ENCODE measurements at places on chromosomes 1 and 21.
A peak's percentile ranks its signal among the peaks of the same experiment; 100 is the strongest.

DNA sequence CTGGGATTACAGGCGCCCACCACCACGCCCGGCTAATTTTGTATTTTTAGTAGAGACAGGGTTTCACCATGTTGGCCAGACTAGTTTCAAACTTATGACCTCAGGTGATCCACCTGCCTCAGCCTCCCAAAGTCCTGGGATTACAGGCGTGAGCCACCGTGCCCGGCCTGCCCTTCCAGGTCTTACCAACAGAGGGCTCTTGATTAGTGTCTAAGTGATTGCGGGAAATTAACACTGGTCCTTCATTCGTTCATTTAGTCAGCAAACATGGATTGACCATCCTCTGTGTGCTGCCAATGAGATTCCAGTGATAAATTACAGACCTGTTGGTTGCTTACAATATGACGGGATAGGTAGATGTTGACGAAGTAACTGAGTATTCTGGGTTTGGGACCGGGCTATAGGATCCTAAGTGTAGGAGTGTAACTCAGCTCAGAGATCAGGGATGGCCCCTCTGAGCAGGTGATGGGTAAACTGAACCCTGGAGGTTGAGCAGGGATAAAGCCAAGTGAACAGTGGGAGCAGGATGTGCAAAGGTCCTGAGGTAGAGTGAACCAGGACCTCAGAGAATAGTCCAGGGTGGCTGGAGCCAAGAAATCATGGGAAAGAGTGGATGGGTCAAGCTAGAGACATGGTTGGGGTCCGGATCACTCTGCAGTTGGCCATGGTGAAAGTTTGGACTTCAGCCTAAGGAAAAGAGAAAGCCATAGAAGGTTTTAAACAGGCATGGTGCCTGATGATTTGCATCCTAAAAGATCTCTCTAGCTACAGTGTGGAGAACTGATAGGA lies 171.2 kb downstream of the KAZN start:
- no peak for DNase-seq

DNA sequence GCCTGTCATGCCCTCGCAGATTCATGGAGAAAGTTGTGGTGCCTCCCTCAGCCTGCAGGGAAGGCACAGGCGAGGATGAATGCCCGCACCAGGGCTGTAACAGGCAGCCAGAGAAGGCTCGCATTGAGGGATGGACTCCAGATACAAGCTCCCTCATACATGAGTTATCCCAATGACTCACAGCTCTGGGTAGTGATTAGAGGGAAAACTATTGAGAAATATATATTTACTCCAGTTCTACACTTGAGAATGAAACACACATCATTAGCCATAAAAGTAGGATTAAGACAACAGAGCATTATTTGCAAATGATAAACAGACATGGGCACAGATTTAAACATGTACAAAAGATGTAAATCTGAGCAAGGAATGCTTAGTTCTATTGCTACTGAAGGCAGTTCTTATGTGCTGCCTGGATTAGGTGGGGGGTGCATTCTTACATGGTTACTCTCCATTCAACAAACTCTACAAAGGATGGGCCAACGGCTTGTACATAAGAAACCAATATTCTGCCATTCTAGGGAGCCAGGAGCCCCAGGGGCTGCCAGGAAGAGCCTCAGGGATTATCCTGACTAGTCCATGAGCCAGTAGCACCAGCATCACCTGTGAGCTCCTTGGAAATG lies 97.9 kb downstream of the CSMD2 start:
- DNase-seq: no peak

DNA sequence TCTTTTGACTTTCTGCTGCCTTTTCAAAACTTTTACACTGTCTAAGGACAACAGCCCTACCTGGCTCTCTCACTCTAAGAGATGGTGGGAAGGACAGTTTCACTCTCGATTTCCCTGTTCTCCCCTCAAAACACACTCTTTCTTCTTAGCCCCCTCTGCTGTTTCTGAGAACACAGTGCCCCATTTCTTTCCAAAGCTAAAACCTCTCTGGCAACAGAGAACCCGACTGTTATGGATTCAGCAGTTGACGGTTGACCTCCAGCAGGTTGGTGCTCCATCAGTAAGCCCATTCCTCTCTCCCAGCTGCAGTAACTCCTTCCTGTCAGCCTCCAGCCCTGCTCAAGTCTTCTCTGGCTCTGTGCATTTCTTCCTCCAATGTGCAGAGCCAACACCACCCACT lies 88.2 kb upstream of the ABCD3 start:
- DNase-seq: no peak

- no peak for DNase-seq
Measured at GRCh38 chr1:224635356-224635755, 19.2 kb downstream of the CNIH3 start.

DNA sequence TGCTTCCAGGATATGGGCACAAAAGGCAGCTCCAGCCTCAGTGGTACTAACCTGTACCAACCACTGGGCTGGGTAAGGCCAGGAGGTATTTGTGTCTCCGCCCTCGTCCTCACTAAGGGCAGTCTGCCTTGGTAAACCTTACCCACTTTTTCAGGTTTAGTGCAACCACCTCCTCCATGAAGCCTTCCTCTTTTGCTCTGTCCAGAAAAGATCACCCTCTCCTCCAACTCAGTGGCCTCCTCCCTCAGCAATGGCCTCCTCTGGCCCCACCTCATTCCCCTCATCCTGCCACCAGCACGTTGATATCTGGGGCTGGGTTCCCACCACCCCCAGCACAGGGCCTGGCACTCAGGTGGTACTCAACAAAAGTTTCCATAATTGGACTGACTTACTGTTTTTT lies 161.5 kb downstream of the GRIK3 start:
- DNase-seq: no peak

- DNase-seq: no peak
Measured at GRCh38 chr1:214579183-214579582, 23.8 kb upstream of the CENPF start.

- no peak for DNase-seq
Measured at GRCh38 chr1:28526886-28527285, 21.0 kb downstream of the RCC1 start.

DNA sequence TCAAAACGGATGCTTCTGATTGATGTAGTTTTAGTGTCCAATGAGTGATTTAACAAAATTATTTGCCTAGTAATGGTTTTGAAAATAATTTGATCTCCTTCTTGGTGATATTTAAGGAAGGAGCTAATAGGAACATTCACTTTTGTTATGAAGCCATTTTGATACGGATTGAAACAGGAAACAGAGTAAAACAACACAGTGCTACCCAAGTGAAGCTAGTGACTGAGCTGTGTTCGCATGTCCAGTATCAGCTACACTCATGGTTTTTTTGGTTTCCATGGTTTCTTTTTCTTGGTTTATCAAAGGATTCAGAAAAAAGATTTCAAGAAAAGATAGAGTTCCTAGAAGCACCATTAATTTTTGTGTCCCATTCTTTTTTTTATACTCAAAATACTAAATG lies 40.1 kb upstream of the PLEKHO1 start:
- DNase-seq: no peak

- no peak for DNase-seq
Measured at GRCh38 chr21:44628707-44629391, 2.0 kb downstream of the KRTAP10-9 start.

DNA sequence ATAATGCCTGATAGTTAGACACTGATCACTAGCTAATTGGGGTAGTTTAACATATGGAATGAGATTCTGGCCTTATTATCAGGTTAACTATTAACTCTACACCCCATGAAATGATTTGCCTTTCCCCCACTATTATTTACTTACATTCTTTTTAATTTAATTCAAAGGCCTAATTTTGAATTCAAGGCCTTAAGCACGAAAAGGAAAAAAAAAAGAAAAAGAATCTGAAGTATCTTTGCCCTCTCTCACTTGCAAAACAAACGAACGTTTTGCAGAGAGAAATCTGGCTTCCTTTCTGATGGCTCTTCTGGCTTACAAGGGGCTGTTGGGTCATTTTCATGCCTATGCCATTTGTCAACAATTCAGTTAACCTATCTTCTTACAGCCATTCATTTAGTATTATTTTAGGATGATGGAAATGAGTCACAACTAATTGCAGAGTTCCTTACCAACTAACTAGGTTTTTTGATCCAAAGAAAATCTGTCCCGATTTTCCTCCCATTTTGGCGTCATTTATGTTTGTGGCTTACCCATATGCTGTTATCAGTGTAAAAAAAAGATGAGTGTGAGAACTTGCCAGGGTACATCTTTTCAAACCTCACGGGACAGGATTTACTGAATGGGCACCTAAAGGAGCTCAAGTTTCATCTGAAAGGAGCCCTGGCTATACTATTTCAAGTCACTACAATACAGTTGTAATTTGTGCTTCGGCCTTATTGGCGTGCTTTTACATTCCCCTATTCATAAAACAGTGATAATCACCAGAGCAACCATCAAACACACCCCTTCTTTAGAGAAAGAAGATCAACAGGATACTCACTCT lies 1.9 kb upstream of the ERRFI1 start:
- no peak for DNase-seq

GRCh38 chr1:182716740-182717720 lies 32.6 kb upstream of the RGS8 start:
- DNase-seq: no peak

DNA sequence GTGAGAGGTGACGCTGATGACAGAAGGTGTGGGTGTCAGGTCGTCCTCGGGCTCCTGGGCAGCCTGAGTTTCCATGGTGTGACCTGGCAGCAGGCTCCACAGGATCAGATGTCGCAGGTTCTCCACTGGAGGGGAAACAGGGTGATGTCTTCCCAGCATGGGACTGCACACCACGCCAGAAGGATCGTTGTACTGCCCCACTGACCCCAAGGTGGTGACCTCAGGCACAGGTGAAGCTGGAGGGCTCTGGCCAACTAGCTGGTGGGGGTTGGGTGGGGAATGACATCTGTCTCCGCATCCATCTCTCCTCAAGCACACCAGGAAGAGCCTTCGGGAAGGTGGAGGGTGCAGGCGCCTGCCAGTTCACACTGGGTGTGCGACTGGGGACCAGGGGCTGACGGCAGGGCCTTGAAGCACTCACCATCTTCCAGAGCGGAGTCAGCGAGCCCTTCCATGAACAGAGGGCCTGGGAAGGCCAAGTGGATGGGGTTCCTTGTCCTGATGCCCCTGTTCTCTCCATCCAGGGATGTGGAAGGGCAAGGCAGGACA lies 19.4 kb downstream of the LRRC71 start:
- no peak for DNase-seq

GRCh38 chr21:25995278-25995677 lies 175.3 kb downstream of the APP start:
- peak; percentile 42 for DNase-seq

GRCh38 chr21:37378700-37379139 lies 12.1 kb downstream of the DYRK1A start:
- no peak for DNase-seq

DNA sequence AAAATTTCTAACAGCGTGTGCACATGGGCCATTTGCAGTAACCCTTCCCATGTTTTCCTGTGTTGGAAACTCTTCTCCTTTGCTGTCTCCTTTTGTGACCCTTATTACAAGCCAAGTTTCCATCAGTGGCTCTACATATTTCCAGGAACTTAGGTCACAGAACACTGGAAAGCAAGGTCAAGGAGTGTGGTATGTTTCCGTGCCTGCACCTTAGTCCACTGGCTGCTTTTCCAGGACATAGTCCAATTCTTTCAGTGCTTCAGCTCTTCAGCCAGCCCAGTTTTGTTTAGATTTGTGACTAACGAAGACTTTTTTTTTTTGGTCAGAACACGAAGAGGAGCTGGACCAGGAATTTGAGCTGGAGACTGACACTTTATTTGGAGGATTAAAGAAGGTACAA lies 33.8 kb downstream of the HHAT start:
- DNase-seq: no peak

- no peak for DNase-seq
Measured at GRCh38 chr21:39454949-39455668, 3.3 kb downstream of the SH3BGR start.

- DNase-seq: no peak
Measured at GRCh38 chr1:63324779-63325119, 2.4 kb downstream of the FOXD3 start.

DNA sequence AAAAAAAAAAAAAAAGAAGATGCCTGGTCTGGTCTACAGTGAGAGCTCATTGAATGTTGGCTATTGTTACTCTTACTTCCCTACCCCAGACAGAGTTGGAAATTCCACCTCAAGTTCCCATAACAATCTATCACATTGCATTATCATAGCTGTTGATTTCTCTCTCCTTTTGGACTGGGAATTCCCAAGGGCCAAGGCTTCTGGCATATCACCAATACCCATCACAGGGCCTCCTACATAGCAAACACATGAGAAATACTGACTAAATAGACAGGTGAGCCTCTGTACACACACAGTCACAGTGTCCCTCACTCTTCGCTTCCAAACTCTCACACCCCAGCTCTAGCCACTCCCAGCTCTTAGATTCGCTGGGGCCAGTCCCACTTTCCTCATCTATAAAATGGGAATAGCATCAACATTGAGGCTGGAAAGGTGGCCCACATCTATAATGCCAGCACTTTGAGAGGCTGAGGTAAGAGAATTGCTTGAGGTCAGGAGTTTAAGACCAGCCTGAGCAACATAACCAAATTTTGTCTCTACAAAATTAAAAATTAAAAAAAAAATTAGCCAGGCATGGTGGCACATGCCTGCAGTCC lies 6.4 kb downstream of the PTAFR start:
- no peak for DNase-seq

DNA sequence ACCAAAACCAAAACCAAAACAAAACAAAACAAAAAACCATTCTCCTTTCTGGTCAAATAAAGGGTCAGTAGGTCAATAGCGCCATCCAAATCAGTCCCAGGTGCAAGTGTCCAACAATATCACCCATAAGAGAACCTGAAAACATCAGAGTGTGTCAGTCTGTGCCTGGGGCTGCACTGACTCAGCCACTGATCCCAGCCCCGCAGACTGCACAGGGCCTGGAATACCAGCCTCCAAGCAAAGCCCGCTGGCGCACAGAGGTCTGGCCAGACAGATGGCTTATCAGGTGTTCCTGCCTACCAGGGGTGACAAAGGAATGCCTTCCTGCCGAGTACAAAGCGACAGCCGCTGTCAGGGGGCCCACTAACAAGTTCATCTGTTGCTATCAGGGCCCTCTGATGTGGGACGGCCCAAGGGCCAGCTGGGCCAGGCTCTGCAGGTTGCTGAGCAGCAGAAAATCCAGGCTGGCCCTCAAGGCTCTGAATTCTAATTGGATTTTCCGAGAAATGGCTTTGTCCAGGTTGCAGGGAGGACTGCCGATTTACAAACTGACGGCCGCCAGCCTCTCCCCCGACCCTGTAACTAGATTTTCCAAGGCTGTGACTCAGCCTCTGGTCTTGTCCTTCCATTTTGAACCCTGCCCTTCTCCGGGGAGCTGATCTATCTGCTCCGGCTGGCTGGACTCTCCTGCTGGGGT lies 13.7 kb upstream of the TMEM51 start:
- no peak for DNase-seq

- no peak for DNase-seq
Measured at GRCh38 chr1:179599623-179600249, 8.1 kb downstream of the TDRD5 start.

GRCh38 chr1:167605576-167605975 lies 24.5 kb upstream of the RCSD1 start:
- no peak for DNase-seq

GRCh38 chr21:16454399-16454798 lies 724.6 kb downstream of the USP25 start:
- DNase-seq: no peak

- DNase-seq: no peak
Measured at GRCh38 chr1:231774719-231775335, 148.2 kb downstream of the DISC1 start.

- no peak for DNase-seq
Measured at GRCh38 chr1:31135973-31136600, 70.6 kb upstream of the PUM1 start.
